ENCODE measurements at places on chromosomes 13 and 19.

DNA sequence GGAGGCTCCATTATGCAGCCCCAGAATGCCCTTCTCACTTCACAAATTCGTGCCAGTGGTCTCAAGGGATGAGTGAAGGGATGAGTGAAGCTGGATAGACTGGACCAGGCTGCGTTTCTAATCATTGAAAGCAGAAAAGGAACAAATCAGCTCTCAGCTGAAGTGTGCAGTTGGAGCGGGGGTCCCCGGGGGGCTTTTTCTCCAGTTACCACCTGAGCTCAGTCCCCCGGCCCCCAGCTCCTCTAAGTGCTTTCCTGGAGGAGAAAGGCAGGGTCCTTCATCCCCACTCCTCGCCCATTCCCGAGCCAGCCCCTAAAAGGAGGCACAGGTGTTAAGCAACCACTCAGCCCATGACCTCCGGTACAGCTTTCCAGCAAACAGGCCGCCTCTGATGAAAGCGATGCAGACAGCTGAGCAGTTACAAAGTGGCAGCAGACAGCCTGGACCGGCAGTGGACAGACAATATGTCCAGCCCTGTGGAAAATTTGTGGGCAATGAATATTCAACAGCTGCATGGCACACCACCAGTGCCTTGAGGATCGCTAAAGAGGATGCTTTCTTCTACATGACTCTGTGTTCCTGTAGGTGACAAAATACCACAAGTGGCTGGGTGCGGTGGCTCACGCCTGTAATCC, 110.7 kb upstream of the UBL3 start:
- DNase-seq = no peak

DNA sequence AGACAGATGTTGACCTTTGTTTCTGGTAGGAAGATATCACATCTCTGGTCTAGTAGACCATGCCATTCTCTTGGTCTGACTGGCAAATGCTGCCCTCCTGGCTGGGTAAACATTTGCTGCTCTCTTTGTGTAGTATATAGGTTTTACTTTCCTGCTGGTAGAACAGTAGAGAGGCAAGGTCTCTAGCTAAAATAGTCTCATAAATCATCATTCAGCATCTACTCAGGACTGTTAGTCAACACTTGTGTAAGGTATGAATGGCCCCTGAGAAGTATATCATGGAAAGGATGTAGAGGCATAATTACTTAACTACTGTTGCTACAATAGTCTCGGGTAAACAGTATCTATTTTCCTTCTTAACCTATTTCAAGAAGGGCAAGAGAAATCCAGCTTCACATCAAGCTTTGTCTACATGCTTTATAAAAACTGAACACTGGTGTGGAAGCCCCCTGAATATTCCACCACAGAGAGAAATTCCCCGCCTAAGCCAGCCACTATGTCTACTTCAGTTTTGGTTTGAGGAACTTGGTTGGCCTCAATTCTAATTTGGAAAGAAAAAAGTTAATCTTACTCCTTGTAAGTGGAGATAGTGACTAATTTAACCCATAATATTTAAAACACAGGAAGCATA, 18.4 kb upstream of the MYCBP2 start:
- no peak for DNase-seq

DNA sequence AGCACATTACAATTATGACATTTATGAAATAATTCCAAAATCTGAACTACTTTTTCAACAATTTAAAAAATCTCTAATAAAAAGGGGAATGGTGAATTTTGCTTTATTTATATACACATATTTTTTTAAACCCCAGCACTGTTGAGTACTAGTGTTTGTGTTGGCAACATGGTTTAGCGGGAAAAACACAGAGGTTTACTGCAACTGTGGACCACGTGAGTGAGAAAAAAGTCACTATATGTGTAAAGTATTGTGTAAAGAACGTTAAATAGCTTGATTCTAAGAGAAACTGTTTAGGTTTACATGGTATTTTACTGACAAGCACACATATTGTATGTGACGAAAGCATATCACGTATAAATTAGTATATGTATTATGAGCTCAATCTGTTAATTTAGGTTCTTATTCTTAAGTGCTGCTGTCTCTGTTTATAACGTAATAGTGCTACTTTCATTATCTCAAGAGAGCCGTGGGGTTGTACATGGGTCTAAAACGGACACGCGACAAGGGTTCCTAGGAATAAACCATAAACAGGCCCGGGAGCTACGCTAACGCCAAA, 617 bp downstream of the SKA3 start:
- no peak for DNase-seq

GRCh38 chr13:46053162-46054012, 841 bp upstream of the ZC3H13 start:
- no peak for DNase-seq

- DNase-seq = no peak
These were observed 71.4 kb downstream of the LRCH1 start for GRCh38 chr13:46624353-46624752.
